ENCODE measurements at places on chromosomes 2 and 18.

DNA sequence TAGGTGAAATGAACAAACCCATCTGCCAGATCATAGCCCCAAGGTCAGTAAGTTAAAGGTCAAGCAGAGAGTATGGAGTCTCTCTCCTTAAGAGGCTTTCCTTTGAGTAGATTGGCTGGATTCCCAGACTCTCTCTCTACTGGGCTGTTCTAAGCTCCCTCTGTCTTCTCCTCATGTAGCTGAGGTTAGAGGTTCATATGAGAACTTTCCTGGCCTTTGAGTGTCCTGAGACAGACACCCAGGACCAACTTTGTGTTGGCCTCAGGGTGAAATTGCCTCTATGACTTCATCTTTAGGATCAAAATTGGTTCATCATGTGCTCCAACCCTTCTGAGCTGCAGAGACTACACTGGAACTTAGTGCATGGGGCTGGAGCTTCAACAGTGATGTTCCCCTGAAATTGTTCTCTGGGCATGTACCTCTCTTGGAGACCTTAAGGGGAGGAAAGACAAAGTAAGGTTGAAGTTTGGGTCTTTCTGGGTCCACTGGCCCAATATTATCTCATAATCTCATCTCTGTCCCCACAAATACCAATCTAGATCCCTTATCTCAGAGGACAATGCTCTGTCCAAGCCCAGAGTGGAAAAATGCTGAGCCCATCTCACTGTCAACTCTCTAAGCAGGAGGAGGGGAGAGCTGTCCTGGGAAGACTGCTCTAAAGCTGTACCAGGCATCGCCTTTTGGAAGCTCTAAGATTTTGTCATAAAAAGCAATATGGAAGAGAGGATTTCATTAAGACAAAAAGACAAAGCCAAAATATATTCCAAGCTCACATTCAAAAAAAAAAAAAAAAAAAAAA is 177.3 kb upstream of the ARL4C start:
- no peak for DNase-seq

GRCh38 chr2:10659898-10660568 is 29.7 kb downstream of the NOL10 start:
- DNase-seq = no peak

DNA sequence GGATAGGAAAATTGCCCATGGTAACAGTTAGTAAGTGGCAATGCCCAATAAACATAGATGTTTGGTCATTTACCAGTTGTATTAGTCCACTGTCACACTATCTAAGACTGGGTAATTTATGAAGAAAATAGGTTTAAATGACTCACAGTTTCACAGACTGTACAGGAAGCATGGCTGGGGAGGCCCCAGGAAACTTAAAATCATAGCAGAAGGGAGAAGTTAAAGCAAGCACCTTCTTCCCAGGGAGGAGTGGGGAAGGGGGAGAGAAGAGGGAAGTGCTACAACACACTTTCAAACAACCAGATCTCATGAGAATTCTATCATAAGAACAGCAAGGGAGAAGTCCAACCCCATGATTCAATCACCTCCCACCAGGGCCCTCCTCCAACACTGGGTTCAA is 23.4 kb downstream of the NR4A2 start:
- no peak for DNase-seq

DNA sequence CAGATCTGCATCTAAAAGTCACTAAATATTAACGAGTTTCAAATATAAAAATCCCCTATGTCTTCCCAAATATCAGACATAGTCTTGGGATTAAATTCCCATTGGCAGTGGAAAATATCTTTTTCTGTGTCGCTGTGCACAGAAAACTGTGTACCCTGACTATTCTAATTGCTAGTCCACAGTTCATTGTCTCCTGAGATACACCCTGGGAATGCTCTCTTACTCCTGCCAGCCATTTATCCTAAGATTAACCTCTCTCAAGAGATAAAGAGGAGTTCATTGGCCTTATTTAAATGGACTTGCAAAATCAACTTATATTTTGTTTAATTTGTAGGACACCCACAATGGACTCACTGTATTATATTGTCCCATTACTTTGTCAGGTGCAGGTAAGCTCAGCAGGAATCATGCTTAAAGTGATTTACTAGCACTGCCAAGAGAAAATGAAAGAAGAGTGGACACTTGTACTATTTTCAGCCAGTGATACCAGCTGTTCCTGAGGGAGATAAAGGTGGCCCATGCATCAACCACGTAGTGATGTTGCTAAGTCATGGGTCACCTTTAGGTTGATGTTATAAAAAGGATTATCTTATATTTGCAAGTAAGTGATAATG is 553.8 kb downstream of the PIK3C3 start:
- no peak for DNase-seq

- DNase-seq = no peak
Observed at GRCh38 chr2:101190747-101191516, 39.8 kb upstream of the TBC1D8 start.

- no peak for DNase-seq
Observed at GRCh38 chr2:238725298-238725697, 122.6 kb upstream of the TWIST2 start.

DNA sequence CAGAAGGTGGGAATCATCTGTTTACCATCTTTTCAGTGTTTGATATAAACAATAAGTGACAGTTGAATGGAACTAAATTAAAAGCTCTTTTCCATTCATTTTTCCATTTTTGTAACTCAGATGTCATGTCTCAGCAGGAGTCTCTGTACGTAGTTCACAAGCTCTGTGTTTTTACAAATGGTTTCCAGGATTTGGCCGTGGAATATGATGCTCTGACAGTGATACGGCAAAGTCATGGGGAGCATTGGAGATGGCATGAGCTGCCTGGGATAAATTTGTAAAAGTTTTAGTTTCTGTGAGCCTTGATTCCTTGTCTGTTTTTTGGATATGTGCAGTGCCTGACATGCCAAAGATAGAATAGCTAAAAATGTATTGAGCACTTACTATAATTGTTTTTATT is 168.1 kb upstream of the SESTD1 start:
- DNase-seq = no peak

DNA sequence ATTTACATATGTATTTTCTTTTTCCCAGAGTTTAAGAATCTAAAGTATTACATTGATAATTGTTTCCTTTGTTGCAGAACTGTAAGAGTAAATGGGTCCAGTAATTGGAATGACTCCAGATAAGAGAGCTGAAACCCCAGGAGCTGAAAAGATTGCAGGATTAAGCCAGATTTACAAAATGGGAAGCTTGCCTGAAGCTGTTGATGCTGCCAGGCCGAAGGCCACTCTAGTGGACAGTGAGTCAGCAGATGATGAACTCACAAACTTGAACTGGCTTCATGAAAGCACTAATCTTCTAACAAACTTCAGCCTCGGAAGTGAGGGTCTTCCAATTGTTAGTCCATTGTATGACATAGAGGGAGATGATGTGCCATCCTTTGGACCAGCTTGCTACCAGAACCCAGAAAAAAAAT is 183.8 kb upstream of the STON1 start:
- DNase-seq = no peak

GRCh38 chr2:78147466-78147865 is 625.3 kb upstream of the LRRTM4 start:
- no peak for DNase-seq

DNA sequence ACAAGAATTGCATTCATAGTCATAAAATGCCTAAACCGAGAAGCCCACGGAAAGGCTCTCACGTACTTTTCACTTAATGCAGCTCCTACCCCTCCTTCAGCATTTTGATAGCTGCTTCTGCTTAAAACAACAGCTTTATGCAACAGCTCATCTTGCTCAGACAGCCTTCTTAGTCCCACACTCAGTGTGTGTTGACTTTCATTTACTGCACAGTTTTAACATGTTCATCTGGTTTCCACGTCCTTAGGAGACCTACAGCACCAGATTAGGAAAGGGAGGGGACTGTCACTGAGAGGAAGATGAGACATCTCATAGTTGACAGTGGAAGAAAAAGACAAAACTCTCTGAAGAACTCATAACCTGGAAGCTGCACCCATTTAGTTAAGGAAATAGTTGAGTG is 435.4 kb downstream of the SETBP1 start:
- no peak for DNase-seq

- no peak for DNase-seq
Observed at GRCh38 chr2:66587216-66587615, 152.3 kb downstream of the MEIS1 start.

Data from activated CD8-positive, alpha-beta memory T cell treated with anti-CD3 and anti-CD28 coated beads for 48 hours (primary cell).